Omental fat pad (tissue), 4 donors: ENCODE measurements at places on chromosomes 2 and 18. TPM values are rescaled to one million over a fixed set of nuclear protein-coding genes. Genes with fewer than 3 reads are reported as not detected.
A peak's percentile ranks its signal among the peaks of the same experiment; 100 is the strongest.

GRCh38 chr2:215876937-215877238 is 136.5 kb downstream of the MREG start:
- DNase-seq = no peak

Gene SCYGR4
- not detected for total RNA-seq

DNA sequence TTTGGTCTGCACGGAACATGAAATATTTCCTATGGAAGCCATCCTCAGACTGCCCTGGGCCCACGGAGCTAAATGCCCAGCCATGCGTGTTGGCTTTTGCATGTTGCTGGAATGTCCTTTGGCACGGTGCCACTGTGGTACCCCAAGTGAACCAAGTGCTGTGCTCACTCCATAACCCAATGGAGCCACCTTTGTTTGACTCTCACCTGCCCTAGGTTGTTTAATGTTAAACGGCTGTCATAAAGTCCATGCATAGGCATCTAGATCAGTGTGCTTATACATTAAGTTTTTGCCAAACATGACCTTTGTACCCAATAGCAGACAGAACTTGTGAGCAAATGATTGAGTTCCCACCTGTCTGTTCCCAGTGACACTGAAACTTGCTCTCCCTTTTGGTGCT is 59.9 kb upstream of the TMEM87B start:
- no peak for DNase-seq

GRCh38 chr2:144678736-144679135 is 158.8 kb upstream of the ZEB2 start:
- DNase-seq = no peak

DNA sequence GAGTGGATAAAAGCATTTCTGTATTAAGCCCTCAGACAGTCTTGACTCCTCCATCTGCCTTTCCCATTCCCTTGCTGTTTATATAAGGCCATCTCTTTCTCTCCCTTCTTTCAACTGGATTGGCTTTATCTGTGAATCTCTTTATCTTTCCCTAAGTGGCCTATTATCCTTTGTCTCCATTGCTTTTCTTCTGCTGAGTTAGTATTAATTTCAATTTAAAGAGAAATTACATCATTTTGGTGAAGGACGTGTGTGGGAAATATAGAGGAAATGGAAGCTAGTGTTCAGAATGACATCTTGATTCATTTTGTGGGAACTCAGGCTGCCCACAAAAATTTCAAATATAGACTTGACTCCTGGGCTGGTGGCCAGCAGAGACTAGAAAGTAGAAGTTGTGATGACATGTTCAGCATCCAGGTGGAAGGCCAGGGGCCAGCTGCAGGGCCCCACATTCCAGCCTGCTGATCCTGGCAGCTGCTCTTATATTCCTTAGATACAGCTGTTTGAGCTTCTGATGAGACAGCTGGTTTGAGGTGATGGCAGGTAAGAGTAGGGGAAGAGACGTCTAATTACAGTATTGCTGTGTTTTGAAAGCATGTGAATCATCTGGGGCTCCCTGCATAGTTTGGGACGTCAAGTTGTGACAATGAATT is 52.3 kb downstream of the DIS3L2 start:
- DNase-seq = no peak

Gene MC2R
- not detected for total RNA-seq

Gene FAM161A
- 1.9 TPM for total RNA-seq

GRCh38 chr2:98377544-98377943 is 31.3 kb downstream of the CNGA3 start:
- no peak for DNase-seq

GRCh38 chr2:172965433-172966212 is 110.0 kb upstream of the MAP3K20 start:
- DNase-seq = no peak

GRCh38 chr2:464562-465309 is 176.8 kb upstream of the ALKAL2 start:
- DNase-seq = no peak

DNA sequence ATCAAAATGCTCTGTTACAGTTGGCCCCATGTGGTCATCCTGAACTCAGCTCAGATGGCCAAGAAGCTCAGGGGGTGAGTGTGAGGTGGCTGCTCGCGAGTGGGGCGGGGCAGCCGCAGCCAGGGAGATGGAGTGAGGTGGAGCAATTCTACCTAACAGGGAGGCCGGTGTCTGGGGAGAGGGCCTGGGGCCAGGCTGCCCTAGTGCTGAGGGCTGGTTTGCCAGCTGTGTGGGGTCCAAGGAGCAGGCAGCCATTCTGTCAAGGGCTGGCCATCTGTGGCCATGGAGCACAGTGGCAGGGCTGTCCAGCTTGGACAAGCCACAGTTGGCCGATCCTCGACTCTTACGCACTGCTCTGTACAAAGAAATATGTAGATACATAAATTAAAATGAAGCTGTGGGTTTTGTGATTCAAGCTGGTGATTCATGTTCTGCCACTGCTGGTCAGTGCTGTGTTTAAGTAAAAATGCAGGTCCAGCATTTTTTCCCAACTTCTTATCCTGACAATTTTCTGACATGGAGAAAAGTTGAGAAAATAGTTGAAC is 82.1 kb downstream of the HS6ST1 start:
- no peak for DNase-seq

- peak; percentile 81 for DNase-seq
These were observed at the start of gene WDR35 for GRCh38 chr2:19989667-19990415. Gene WDR35 (minus strand): TSS chr2:19990105. CDS start chr2:19990015, 90 bp downstream.

Gene CYTIP
- total RNA-seq = 20.0 TPM
